ENCODE measurements at places on chromosomes 11 and 22.

DNA sequence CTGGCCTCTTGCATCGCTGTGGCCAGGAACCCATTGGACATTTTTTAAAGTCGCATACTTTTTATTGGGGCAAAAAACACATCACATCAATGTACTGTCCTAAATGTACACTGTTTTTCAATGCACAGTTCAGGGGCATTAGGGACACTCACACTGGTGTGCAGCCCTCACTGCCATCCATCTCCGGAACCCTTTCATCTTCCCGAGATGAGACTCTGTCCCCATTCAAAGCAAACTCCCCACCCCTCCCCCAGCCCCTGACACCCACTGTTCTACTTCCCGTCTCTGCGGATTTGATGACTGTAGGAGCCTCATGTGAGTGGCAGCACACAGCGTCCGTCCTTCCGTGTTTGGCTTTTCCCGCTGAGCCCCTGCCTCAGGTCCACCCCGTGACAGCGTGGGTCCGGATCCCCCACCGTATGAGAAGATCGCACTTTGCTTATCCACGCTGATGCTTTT, 41.8 kb upstream of the TH start:
- peak; percentile 20 for DNase-seq

- DNase-seq = no peak
These were observed 41.2 kb upstream of the KCNQ1OT1 start for GRCh38 chr11:2741006-2741376.

DNA sequence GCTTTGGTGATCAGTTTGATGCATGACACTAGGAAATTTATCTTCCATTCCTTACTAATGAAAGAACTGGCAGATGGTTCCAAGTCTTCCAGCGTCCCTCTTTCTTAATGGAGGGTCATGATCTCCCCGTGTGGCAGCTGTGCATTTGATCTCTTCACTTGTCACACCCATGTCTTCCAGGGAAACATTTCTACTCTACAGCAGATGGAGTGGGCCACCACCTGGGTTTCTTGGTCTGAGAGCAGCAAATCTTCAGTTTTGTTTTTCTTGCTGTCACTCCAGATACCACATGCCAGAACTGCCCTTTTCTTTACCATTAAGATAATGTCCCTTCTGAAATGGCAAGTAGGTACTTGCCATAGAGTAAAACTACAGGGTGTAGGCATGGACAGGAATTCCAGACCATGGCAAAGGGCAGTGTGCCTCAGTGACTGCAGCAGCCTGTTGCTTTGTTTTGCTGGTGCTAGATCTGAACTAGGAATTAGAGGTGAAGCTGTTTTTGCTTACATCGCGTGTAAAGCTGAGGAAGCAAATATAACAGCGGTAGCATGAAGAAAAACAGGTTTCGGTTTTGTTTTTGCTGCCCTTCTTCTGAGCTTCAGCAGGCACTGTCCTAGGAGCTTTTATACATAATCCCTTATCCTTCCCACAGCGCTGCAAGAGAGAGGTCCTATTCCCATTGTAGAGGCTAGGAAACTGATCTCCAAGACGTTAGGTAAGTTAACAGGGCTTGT, 20.7 kb upstream of the C11orf96 start:
- DNase-seq = no peak

DNA sequence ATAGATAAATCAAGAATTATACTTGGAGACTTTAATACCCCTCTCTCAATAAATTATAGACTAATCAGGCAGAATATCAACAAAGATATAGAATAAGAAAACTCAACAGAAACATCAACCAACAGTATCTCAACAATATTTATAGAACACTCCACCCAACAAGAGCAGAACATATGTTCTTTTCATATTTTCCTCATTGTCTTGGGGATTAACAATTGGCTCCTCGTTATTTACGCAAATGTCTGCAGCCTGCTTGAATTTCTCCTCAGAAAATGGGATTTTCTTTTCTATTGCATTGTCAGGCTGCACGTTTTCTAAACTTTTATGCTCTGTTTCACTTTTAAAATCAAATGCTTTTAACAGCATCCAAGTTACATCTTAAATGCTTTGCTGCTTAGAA, 37.0 kb upstream of the FBLN1 start:
- no peak for DNase-seq
